ENCODE measurements at places on chromosomes 7 and 10. TPM values are rescaled to one million over a fixed set of nuclear protein-coding genes. Genes with fewer than 3 reads are reported as not detected.

Gene ALOX5
- total RNA-seq: not detected

Gene SYPL1
- total RNA-seq: 90.4 TPM

Gene ANK3
- total RNA-seq: 67.8 TPM

Gene TMEM176B
- not detected for total RNA-seq

Gene TLL2
- total RNA-seq: 0.13 TPM

Gene NKX2-3
- not detected for total RNA-seq

Gene CLEC5A
- total RNA-seq: not detected

Gene SH2B2
- 3.1 TPM for total RNA-seq

Gene ZNF804B
- total RNA-seq: not detected

Gene SNX8
- total RNA-seq: 34.8 TPM

Gene PODXL
- 1.6 TPM for total RNA-seq

Gene SPDYE16
- not detected for total RNA-seq

Gene PPP1R3C
- 201 TPM for total RNA-seq

Gene LLCFC1
- not detected for total RNA-seq

Gene ALKBH4
- 10.1 TPM for total RNA-seq

Gene ANKRD7
- total RNA-seq: 0.20 TPM

Gene GRB10
- 57.1 TPM for total RNA-seq

Gene FAM25A
- not detected for total RNA-seq

Gene OR9A2
- not detected for total RNA-seq

Gene UFSP1
- total RNA-seq: 4.0 TPM

Gene LRRD1
- total RNA-seq: 0.07 TPM

Gene PON1
- total RNA-seq: not detected

Gene ADRB1
- not detected for total RNA-seq

Gene CTAGE15
- not detected for total RNA-seq

Gene TEX47
- total RNA-seq: not detected

Gene AGR3
- total RNA-seq: not detected

Gene SORBS1
- total RNA-seq: 1.6 TPM

Gene SMARCD3
- total RNA-seq: 37.1 TPM

Gene AKR1B15
- 0.07 TPM for total RNA-seq

Gene SKIDA1
- total RNA-seq: 0.36 TPM

Gene NODAL
- total RNA-seq: not detected

All from smooth muscle cell of the pulmonary artery (primary cell).